Progenitor cell of endocrine pancreas (in vitro differentiated cells): ENCODE measurements at places on chromosomes 3 and 15.

- DNase-seq: no peak
Observed at GRCh38 chr3:96022676-96023075, 791.7 kb upstream of the EPHA6 start.

DNA sequence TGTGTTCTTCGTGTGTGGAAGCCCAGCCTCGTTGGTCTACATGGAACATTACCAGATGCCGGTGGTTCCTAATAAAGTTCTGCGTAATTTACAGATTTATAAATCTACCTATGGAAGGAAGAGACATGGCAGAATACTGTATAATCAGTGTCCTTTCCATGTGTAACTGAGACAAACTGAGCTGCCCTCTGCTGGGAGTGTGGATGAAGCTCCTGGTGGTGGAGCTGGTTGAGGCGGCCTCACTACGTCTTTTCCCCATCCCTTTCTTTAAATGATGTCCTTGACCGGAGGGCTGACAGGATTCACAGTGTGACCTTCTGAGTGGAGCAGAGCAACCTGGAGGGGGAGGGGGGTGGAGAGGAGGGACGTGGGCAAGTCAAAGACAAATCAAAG lies 267.0 kb upstream of the CHRM5 start:
- no peak for DNase-seq

DNA sequence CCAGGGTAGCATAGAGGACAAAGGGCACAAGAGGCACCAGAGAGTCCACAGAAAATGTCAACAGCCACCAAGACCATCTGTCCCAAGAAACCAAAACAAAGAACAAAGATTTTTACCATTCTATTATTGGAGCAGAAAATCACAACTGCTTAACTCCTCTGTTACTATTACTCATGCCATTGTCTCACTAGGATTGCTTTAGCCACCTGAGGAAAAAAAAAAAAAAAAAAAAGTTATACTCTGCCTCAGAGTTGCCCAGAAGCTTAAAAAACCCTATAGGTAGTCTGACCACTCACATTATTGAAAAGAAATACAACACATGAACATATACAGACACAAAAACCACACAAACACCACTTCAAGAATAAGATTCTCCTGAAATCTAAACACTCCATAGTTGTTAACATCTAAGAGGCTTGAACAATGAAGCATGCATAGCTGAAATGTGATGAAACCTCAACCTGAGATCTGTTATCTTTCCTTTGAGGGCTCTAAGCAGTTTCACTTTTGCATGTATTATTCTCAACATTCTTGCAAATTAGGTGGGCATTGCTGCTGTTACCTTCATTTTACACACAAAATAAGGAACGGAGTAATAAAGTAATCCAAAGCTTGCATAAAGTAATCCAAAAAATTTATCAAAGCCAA lies 85.4 kb downstream of the IGSF11 start:
- DNase-seq: no peak

DNA sequence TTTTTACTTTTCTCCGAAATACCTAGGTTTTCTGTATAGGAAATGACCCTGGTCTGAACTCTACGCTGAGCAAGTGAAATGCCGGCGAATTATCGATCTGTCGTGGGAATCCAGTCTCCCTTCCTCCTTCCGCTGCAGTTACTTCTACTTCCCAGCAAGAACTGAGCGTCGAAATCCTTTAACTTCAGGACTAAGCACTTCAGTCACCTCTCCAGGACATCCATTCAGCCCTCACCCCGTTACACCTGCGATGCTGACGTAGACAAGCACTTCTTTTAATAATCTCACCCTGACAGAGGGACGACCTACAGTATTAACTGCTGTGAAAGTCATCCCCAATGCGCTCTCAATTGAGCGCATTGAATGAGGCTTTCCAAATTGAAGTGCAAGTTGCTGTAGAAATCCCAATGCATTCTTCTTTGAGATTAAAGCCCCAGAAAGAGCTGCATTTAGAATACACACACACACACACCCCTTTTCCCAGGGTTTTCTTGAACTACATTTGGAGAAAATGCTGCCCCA lies 1.3 kb downstream of the TOP2B start:
- no peak for DNase-seq

DNA sequence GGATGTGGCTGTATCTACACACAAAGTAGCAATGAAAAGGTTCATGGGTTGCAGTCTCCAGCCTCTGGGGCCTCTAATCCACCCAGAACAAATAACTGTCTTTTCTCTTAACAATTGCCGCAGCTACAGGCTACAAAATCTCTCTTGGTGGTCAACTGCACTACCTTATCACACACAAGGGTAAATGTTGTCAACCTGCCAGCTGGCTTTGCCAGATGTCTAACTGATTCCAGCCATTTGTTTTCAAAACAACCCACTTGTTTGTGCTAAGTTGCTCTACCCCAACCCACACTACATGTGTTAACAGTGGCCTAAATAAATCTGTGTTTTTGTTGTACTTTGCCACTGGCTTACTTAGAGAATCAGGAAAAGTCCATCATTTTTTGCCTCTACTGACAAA lies 447.3 kb downstream of the TAFA4 start:
- no peak for DNase-seq

GRCh38 chr15:87144775-87145174 lies 1065.1 kb downstream of the AGBL1 start:
- DNase-seq: no peak

DNA sequence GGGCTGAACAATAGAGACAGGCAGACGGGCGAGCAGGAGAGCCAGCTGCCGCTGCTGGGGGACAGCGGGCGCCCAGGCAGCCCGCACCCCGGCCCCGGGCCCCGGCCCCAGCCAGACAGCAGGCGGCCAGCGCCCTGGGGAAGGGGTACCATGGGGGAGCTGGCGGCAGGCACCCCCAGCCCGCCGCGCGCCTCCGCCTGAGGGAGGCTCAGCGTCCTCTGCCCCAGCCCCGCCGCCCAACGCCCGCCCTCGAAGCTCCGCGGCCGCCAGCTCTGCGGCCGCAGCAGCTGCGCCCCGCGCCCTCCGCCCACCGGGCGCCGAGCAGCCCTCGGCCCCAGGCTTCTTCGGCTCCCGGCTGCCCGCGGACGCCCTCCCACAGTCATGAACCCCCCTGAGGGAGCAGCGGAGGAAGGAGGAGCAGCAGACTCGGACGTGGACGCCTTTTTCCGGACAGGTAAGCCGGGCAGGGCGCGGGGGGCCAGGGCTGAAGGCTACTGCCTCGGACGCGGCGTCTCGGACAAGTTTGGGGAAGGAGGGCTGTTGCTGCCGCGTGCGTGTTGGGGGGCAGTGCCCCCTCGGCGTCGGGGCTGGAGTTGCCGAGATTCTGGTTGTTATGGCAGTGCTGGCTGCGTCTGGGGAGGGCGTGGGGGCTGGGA lies 41.6 kb upstream of the ROPN1 start:
- DNase-seq: peak; percentile 28

DNA sequence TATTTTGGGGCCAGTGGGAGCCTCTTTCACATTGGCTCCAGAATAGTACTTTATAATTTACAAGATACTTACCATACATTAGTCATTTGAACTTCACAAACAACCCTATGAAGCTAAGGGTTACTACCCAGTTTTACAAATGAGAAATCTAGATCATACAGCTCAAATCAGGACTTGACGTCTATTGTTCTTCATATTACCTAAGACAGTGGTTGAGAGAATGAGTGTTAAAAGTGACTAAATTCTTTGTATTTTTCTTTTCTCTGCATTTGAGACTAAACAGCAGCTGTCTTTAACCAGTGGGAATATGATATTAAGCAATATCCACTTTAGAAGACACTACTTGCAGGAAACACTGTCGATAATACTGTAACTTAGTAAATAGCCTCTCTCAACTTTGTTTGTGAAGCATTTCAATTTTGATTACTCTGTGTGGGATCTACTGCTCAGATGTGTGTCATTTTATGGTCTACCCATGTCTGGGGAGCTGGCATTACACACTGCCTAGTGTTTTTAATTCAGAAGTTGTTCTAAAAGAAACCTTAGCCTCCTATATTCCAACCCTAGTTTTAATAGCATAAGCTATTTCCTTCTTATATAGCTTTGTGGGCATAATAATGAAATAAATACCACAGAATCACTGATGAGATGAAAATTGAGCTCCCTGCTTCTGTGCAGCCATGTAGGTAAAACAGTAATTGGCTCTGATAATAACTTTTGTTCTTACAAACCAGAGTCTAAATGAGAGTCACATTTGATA lies 45.9 kb downstream of the IQCH start:
- no peak for DNase-seq

DNA sequence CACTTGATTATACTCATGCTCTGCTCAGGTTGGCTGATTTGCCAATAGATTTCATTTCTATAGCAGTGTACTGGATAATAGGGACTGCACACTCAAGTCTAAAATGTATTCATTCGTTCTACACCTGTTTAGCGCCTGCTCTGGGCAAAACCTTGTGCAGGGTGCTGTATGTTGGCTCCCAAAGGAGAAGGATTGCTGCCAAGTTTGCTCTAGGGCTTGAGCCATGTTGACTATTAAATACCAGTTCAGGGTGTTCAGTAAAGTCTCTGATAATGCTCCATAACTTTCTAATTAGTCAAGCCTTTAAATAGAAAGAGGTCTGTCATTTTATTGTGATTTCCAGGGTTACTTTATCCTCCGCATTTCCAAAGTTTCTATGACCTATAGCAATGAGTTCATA lies 470.2 kb downstream of the MAGI1 start:
- DNase-seq: no peak

DNA sequence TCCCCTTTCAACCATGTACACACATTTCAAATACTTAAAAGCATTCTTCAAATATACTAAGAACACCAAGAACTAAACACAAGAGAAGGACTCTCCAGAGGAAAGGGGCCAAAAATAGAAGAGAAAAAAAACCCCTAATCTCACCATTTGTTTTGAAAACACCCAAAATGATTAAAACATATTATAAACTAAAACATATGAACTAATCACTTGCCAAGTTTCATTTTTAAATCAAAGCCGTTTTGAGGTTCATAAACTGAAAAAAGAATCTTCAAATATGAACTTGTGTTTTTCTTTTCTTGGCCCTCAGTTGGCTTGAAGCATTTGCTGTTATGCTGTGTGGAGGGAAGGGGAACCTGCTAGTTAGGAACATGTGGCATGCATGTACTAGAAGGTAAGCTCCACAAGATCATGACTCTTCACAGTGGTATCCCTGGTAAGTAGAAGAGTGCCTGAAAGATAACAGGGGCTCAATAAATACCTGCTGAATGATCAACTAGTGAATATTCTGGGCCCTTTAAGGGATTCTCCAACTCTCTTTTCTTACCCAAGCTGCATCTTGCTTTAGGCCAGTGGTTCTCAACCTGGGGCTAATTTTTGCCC lies 224.5 kb downstream of the TIGIT start:
- no peak for DNase-seq

GRCh38 chr3:7461202-7461825 lies 600.4 kb downstream of the GRM7 start:
- no peak for DNase-seq

DNA sequence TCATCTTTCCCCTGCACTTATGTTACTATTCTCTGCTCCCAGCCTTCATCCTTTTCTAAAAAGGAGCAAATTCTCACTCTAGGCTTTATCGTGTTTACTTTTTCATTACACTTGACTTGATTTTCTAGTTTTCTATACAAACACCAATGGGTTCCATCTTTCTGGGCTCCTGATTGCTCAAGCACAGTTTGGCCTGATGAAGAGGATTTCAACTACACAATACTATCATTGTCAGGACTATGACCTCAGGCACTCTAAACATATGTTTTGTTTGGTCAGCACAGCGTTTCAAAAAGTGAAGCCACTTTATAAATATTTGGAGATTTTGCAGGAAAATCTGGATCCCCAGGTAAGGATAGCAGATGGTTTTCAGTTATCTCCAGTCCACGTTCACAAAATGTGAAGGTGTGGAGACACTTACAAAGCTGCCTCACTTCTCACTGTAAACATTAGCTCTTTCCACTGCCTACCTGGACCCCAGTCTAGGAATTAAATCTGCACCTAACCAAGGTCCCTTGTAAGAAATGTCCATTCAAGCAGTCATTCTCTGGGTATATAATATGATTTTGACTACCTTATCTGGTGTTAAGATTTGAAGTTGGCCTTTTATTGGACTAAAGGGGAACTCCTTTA lies 86.2 kb downstream of the TGFBR2 start:
- no peak for DNase-seq

GRCh38 chr3:98778852-98779413 lies 15.8 kb downstream of the ST3GAL6 start:
- DNase-seq: no peak

- no peak for DNase-seq
Observed at GRCh38 chr15:87300146-87300545, 956.4 kb downstream of the NTRK3 start.

DNA sequence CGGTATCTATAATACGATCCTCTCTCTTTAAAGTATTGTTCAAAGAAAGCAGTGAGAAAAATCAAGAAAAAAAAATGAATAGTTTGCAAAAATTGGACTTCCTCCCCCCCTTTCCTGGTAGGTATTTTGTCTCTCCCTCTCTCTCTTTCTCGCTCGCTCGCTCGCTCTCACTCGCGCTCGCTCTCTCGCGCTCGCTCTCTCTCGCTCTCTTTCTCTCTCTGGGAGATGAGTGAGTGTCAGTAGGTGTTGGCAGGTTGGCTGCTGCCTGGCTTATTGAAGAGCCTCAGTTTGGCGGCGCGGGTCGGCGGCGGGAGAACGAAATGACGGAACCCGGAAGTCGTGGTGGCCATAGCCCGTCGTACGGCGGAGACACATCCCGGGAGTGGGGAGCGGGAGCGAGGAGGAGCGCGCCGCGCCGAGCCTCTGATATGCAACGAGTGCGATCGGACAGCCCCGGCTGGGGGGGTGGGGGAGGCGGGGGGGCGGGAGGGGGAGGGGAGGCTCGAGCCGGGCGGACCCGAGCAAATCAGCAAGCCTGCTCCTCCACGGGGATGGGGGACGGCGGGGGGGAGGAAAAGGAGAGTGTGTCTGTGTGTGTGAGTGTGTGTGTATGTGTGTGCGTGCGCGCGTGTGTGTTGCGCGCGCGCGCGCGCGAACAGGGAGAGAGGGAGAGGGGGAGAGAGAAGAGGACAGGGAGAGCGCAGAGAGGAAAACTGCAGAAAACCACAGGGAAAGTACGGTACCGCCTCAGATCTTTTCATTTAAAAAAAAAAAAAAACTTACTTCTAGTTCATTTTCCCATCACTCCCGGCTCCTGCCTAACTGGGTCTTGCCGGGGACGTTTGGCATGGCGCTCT lies at the start of gene MEIS2:
Gene MEIS2 (minus strand): TSS at position 441 of the 857 bp plus-strand sequence. CDS start 1,083 bp downstream, outside the sequence.
- peak; percentile 78 for DNase-seq

GRCh38 chr3:78801926-78802561 lies 965.8 kb downstream of the ROBO1 start:
- DNase-seq: no peak

- no peak for DNase-seq
Observed at GRCh38 chr3:192331749-192332385, 395.5 kb downstream of the FGF12 start.

- no peak for DNase-seq
Observed at GRCh38 chr3:150789451-150789850, 26.5 kb upstream of the SIAH2 start.

DNA sequence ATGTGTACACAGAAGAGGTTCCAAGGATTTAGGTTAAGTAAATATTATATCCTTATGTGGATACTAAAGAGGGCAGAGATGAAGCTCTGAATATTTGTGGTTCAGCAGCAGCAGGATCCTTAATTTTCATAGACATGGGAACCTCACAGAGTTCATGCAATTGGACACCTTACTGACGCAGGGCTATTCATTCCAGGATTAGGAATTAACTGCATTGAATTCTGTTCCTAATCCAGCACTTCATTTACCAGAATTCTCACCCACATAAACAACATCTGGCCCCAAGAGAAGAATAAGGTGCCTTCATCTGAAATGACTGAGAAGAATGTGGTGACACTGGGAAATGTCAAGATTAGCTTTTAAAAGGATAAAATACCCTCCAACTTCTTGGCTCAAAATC lies 62.4 kb downstream of the ADAMTS9 start:
- DNase-seq: no peak
